Osteoblast (primary cell): ENCODE measurements at places on chromosomes 1 and 21.

DNA sequence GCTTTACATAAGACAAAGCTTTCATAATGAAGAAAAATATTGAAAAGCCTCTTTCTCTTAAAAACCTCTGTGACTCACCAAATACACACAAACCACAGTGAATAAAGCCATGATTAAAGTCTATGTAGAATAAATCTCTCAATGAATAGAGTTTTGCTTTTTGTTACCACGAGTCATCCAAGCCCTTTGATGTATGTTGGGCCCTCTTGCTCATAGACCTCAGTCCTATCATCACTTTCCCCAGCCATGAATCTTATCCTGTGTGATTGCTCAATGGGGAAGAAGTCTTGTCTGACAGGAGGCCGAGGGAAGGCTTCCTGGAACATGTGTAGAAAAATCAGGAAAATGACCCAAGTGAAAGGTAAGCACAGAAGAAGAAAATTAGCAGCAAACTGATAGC, 60.8 kb downstream of the NGF start:
- H3K4me3 ChIP-seq, result no peak overlapping the region
- H3K27ac ChIP-seq, result peak overlapping the region; percentile 47
- no peaks in the 10 kb centered on the region for H3K27me3 ChIP-seq
- DNase-seq, result no peak

- H3K27ac ChIP-seq, result peak overlapping the region; percentile 4
- no peaks in the 10 kb centered on the region for H3K27me3 ChIP-seq
- no peaks in the 10 kb centered on the region for H3K36me3 ChIP-seq
- H3K4me1 ChIP-seq, result peaks cover 20% of the 10 kb centered on the region
- H3K4me3 ChIP-seq, result no peak overlapping the region
- no peak for DNase-seq
Observed at GRCh38 chr1:151639466-151639865, 27.6 kb downstream of the SNX27 start.

DNA sequence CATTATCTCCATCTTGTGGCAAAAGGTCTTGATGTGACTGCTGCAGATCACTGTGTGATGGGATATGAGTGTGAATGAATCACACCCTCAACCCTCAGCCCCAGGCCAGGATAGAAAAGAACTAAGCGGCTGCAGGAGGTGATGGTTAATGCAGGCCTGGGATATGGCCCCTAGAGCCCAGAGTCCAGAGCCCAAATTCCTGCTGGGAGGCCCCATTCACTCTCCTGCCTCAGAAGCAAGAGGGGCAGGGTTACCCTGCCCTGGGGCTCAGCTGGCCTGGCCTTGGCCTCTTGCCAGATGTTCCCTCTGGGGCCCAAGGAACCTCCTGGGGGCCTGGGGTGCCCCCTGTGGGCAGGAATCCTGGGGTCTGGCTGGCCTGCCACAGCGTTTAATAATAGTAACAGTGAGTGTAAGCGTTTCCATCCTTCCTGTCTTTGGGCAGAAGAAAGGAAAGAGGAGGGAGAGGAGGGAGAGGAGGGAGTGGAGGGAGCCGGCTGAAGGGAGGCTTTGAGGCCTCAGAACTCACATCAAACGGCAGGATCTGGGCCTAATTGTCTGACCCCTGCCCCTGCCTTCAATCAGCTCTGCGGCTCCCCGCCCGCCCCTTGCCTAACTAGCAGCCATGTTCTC, 26.2 kb downstream of the DMAP1 start:
- peak; percentile 91 for DNase-seq
- H3K27me3 ChIP-seq, result no peaks in the 10 kb centered on the region
- peak overlapping the region; percentile 60 for H3K27ac ChIP-seq
- H3K4me3 ChIP-seq, result no peak overlapping the region

DNA sequence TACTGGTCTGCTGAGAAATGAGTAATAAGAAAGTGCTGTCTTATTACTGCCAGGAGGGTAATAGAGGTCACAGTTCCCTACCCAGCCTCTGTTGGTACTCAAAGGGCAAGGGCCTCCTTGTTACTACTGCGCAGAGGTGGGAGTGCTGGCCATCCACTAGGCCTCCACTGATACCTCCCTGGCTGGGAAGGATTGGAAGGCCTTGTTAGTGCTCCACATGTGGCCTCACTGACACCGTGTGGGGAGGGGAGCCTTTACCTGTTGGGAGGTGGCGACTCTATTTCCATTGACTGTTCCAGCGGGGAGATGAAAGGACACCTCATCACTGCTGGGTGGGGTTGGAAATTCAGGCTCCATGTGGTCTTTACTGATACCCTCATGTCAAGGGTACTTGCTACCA, 57.8 kb upstream of the USP24 start:
- H3K36me3 ChIP-seq, result no peaks in the 10 kb centered on the region
- no peak overlapping the region for H3K27ac ChIP-seq
- H3K27me3 ChIP-seq, result no peaks in the 10 kb centered on the region
- no peak for DNase-seq
- H3K4me3 ChIP-seq, result no peak overlapping the region
